Activated naive CD4-positive, alpha-beta T cell treated with anti-CD3 and anti-CD28 coated beads, Interleukin-2, amount 10 ng/mL, durations not matched to agents 5 hours and 36 hours (primary cell): ENCODE measurements at places on chromosomes 6 and 20. TPM values are rescaled to one million over a fixed set of nuclear protein-coding genes. Genes with fewer than 3 reads are reported as not detected.

MMS22L gene
- total RNA-seq: 26.1 TPM

MED23 gene
- total RNA-seq: 33.4 TPM

LINC00237 gene
- total RNA-seq: not detected

VWA7 gene
- 3.9 TPM for total RNA-seq

DEFB124 gene
- total RNA-seq: not detected

TNFRSF21 gene
- 0.10 TPM for total RNA-seq

RIPPLY2 gene
- total RNA-seq: not detected

ERVFRD-1 gene
- total RNA-seq: 0.08 TPM

APCDD1L gene
- not detected for total RNA-seq

FAM83C gene
- not detected for total RNA-seq

E2F1 gene
- 48.2 TPM for total RNA-seq

RBM24 gene
- not detected for total RNA-seq

PAK5 gene
- total RNA-seq: not detected

LAMA2 gene
- not detected for total RNA-seq

C6orf132 gene
- total RNA-seq: not detected

GPSM3 gene
- 320 TPM for total RNA-seq

HSPA1L gene
- total RNA-seq: 3.8 TPM

SLC17A1 gene
- not detected for total RNA-seq

KCNG1 gene
- total RNA-seq: not detected
